ENCODE measurements at places on chromosomes 5 and 9.

- no peak for DNase-seq
These were observed 5.3 kb downstream of the C1QTNF3 start for GRCh38 chr5:34037726-34038125.

DNA sequence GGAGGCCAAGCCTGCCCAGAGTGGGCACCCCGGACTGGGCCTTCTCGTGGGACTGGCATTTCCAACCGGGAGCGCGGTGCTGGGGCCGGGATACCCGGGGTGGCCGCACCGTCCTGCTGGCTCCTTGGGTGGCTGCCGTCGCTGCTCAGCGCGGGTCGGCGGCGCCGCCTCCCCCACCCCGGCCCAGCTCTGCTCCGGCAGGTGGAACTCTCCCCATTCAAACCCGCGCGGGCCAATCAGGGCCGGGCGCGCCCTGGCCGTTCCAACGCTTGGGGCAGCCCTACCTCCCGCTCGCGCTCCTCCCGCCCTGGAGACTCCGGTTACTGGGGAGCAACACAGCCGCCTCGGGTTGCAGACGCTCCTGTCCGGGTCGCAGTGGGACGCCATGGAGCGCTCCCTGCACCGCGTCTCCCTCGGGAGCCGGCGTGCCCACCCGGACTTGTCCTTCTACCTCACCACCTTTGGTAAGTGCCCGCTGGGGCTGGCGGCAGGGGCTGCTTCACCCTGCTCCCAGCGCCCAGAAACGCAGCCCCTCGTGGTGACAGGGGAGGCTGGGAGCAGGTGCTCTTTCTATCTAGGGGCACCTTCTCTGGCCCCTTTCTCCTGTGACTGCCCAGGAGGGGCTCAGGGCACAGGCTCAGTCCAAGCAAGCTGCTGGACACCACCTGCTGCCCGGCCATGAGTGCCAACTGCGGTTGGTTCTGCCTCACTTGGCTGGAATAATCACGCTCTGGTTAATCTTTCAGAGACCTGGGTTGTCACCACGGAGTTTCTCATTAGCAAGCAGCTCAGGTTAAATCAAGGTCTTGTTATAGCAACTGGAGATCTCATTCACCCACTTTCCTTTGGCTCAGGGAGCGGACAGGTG, at the start of gene RGS3:
Gene RGS3 (plus strand): TSS at position 310 of the 868 bp plus-strand sequence. CDS start 76 bp downstream, at position 386.
- peak; percentile 90 for DNase-seq

DNA sequence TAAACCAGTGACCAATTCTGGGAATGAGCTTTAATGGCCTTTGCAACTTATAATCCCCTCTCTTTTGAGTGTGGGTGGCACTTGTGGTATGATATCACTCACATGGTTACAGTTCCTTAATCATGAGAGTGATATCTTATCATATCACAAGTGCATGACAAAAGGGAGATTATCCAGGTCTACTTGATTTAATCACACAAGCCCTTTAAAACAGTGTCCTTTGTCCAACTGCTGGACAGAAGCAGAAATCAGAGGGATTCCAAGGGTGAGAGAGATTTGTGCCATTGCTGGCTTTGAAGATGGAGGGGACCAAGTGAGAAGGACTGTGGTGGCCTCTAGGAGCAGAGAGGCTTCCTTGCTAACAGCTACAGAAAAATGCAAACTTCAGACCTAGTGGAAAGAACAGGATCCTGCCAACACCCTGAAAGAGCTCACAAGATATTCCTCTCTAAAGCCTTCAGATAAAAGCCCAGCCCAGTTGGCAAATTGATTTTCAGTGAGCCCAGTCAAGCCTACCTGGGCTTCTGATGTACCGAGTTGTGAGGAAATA, 279.0 kb upstream of the TLE4 start:
- no peak for DNase-seq

- DNase-seq = peak; percentile 32
These were observed 87.7 kb downstream of the NSUN2 start for GRCh38 chr5:6545036-6545693.

- DNase-seq = no peak
These were observed 8.4 kb downstream of the NIPAL4 start for GRCh38 chr5:157468293-157468965.

DNA sequence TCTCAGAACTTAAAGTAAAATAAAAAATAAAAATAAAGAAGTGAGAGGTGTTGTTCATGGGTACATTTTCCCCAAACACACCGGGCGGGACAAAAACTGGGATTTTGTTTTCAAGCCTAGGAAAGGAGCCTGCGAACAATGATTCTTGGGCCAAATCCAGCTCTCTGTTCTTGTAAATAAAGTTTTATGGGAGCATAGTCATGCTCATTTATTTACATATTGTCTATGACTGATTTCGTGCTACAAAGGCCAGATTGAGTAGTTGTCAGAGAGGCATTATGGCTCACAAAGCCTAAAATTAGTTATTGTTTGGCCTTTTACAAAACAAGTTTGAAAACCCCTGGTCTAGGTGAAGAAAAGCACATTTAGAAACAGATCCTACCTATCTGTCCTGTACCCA, 821.0 kb upstream of the GRAMD2B start:
- DNase-seq = no peak

DNA sequence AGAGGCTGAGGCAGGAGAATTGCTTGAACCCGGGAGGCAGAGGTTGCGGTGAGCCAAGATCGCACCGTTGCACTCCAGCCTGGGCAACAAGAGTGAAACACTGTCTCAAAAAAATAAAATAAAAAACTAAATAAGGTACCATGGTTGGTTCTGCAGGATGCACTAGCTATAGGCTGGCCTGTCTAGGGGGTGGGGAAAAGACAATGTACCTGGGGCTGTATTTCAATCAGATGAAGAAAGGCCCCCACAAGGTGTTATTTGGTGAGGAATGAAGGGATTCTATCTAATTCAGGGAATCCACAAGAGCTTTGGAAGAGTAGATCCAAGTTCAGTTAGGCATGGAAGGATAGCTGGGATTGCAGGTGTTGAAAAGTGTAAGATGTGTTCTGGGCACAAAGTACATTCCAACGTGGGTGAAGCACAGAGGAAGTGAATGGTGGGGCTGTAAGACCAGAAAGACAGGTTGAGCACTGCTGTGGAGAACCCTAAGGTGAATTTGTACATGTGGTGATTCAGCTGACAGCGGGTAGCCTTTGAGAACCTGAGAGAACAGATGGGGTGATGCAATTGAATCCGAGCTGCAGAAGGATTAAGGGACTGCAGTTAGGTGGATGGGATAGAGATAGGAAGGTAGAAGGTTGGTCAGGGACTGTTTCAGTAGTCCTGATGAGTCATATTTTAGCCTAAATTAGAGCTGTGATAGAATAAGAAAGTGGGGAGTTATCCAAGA, 71.8 kb downstream of the CAST start:
- DNase-seq = no peak

GRCh38 chr9:75152416-75152815, 64.1 kb downstream of the OSTF1 start:
- DNase-seq = no peak

- peak; percentile 65 for DNase-seq
These were observed 11.4 kb downstream of the GRHPR start for GRCh38 chr9:37433867-37434371.

DNA sequence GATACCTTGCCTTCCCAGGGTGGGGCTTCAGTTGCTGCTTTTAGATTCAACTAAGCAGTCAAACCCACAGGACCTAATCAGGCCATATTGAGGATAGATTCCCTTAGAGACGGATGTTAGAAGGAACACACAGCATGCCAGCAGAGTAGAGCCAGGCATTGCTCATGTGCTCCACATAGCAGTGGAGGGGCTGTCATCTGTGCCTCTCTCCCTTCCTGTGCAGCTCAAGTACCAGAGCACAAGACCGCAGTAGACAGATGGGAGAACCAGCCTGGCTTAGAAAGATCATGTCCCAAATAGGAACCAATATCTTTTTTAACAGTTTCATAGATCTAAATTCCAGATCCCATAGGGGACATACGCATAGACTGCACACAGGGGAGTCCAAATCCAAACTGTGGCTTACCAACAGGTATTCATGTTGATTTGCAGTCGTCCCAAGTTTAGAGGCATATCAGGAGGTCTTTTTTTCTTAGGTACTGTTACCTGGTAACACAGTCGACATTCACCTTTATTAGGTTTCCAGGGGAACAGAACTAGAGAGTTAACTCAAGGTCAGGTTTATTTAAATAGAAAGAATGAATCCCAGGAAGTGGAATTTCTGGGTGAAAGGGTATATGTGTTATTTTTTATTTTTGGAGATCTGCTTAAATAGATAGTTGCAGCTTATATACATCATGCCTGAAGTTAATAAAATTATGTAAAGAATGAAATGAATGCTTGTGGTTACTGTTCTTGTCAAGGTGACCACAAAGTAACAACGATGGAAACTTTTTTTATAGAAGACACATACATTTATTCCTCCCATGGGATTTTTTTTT, 43.5 kb upstream of the PCAT7 start:
- DNase-seq = no peak

DNA sequence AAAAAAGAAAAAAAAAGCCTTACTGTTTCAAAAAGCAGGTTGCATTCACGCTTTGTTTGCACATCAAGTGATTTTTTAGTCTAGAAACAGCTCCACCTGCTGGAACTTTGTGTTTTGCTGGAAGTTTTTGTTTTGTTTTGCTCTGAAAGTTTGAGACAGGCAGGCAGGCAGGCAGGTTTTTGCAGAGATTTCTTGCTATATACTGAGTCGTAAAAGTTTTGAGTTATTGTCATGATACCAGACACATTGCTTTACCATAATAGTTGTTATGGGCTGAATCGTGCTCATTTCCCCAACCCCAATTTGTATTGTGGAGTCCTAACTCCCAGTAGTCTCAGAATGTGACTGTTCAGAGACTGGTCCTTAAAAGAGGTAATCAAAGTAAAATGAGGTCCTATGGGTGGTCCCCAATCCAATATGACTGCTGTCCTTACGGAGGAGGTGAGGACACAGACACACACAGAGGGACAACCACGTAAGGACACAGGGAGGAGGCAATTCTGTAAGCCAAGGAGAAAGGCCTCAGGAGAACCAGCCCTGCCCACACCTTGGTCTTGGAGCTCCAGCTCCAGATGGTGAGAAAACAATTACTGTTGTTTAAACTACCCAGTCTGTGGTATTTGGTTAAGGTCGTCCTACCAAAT, 20.9 kb downstream of the OR2Y1 start:
- no peak for DNase-seq

Measured in ecto neural progenitor cell (in vitro differentiated cells).